ENCODE measurements at places on chromosomes 5 and 9.

GRCh38 chr9:76475686-76476085 is 16.7 kb downstream of the GCNT1 start:
- no peak for DNase-seq

GRCh38 chr5:166433679-166434078 is 1857.8 kb upstream of the WWC1 start:
- DNase-seq, result no peak

DNA sequence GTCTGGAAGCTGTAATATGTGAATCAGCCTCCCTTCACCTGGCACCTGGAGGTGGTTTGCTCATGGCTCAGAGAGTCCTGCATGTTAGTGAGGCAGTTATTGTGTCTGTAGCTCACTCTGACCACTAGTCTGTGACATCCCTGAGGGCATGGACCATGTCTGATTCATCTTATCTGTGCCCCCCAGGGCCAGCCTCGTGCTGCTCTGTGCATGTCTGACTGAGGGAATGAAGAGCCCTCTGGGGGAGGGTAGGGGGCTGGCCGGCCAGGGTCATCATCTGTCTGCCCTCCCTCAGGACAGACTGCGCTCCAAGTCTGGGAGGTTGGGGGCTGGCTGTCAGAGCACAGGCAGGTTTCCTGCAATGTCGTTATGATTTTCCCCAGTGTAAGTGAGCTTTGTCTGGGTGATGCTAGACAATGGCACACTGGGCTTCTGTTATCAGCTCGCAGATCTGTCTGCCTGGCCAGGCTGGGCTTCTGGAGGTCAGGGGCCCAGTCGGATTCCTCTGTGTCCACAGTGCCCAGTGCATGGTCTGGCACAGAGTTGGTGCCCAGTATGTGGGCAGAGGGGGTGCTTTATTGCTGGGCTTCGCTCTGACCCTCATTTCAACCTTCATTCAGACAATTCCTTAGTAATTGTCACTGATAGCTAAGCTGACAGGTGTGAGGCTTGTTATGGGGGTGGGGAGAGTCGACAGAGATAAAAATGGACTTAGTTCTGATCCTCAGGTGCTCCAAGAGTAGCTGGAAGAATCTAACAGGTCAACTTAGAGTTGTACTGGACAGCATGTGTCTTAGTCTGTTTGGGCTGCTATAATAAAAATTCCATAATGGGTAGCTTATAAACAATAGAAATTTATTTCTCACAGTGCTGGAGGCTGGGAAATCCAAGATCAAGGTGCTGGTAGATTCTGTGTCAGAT is 85.7 kb upstream of the SHB start:
- no peak for DNase-seq

GRCh38 chr5:95027151-95027721 is 257.7 kb downstream of the MCTP1 start:
- no peak for DNase-seq

DNA sequence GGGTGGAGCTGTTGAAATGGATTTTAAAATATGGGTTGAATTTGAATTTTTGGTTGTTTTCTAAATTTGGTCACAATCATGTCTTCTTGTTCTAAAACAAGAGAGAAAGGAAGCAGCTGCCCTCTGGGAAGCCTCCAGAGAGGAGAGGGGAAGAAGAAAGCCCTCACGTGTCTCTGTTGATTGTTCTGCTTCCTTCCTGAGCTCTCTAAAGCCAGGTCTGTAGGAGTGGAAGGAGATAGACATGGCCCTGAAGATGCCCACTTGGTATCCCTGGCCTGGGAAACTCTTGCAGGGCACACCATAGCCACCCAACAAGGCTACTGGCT is 59.6 kb downstream of the GALNT12 start:
- DNase-seq, result no peak

DNA sequence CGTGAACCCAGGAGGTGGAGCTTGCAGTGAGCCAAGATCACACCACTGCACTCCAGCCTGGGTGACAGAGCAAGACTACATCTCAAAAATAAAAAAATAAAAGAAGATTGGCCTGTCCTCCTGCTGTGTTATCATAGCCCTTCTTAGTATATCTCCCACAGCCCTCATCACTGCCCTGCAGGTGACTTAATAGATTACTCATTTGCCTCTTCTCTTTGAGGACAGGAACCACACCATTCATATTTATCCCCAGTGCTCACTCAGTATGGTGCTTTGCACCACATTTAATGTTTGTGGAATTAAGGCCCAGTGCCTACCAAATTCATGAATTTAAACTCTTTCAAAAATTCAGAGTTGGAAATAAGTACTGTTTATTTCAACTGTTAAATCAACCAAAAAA is 10.3 kb downstream of the IDNK start:
- DNase-seq, result no peak

DNA sequence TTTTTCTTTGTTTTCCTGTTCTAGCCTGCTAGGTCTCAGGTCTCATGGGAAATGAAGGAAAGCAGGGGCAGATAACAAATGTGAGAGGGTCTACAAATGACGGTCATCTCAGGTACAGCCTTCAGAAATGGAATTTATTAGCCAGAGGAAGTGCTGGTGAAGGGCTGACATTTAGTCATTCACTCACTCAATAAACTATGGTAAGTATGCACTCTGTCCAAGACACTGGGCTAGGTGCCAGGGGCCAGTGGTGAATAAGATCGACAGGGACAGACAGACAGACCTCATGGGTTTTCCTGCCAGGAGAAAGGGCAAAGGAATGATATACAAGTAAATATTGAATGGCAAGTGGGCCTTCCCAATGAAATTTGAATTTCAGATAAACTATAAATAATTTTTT is 6.3 kb downstream of the PDE6A start:
- no peak for DNase-seq

DNA sequence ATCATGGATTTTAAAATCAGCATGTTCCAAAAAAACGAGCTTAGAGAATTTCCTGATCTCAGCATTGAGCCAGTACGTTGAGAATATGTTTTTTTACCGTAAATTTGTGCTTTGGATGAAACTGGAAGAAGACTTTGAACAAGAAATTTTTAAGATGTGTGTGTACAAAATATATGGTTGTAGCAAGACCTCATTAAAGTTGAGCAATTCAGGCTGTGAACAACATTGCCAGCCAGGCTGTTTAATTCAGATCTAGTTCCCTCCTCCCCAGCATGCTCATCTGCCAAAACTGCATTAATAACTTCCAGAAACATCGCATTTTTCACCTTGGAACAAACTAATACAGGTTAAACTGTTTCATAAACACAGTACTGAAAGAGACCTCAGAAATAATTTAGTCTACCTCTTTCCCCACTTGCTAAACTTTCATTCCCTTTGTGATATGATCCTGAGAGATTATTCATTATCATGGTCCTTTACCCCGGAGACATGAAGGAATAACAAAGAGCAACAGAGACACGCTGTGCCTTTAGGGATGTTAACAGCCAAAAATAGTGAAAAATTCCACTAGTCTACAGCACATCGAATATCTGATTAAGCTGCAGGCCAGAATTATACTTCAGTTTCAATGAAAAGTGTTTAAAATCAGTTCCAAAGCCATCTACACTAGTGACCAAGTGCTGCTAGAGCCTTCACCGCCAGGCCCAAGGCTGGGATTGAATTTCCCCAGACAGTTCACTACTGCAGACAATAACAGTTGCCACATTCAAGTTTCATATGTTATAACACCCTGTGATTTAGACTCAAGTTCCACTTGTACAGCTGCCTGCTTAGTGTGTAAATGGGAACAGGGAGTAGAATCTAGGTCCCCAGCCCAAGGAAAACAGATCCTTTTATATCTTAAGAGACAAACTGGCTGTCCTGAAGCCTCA is 89.6 kb downstream of the EFNA5 start:
- DNase-seq, result no peak

DNA sequence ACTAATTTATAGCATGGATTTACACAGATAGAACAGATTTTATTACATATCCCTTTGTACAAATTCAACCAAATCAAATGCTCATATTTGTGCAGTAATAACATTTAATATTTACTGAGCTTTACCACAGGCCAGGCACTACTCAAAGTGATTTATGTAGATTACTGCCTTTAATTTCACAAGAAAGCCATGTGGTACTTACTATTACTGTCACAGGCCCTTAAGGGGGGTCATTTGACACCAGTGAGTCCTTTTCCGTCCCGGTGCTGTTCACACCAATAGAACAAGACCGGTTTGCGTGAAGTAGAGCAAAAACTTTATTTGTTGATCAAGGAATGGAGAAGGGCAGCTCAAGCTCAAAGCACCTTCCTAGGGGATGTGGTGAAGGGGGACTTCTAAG is 308.5 kb upstream of the KCNN2 start:
- DNase-seq, result no peak

DNA sequence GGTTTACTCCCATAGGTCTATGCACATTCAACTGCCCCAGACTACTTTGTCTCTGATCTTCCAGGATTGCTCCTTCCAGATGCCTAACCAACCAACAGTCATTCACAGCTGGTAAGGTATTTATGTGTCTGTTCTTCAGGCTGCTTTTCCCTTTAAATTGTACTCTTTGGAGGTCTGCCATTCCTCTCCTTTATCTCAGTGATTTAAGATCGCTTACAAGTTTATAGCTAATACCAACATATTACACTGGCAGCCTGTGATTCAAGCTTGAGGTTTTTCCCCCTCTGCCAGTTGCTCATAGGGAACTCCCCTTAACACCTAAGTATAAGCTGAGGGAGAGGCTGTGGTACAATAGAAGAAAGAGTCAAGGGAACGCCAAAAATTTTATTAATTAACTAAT is 711.7 kb upstream of the EDIL3 start:
- DNase-seq, result no peak

DNA sequence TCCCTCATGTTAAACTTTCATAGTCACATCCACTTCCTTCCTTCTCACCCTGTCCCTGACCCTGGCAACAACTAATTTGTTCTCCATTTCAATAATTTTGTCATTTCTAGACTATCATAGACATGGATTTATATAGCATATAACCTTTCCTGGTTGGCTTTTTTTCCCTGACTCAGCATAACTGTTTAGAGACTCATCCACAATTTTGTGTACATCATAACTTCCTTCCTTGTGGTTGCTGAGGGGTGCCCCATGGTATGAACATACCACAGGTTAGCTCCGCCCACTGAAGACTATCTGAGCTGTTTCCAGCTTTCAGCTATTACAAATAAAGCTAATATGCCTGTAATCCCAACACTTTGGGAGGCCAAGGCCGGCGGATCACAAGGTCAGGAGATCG is 137.3 kb downstream of the PHF2 start:
- no peak for DNase-seq

DNA sequence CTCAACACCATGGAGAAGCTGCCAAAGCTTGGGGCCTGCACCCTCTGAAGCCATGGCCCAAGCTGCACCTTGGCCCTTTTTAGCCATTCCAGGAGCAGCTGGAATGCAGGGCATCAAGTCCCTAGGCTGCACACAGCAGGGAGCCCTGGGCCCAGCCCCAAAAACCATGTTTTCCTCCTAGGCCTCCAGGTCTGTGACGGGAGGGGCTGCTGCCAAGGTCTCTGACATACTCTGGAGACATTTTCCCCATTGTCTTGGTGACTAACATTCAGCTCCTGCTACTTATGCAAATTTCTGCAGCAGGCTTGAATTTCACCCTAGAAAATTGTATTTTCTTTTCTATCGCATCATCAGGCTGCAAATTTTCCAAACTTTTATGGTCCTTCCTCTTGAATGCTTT is 64.6 kb downstream of the ELOVL7 start:
- DNase-seq, result no peak

DNA sequence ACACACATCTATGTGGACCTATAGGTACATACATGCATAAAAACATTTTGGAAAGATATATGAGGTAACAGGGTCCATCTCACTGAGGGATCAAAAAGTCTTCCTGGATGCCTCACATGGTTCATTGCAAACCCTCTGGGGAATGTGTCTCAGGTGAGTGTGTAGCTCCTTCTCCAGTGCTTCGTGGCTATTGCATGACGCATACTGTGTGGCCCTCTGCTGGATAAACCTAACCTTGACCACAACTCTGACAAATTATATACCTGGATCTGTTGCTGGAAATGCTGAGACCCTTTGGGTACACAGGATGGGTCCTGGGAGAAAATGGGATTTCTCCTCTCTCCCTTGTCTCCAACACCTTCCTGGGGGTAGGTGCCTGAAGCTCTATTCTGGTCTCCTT is 91.9 kb downstream of the JAKMIP2 start:
- no peak for DNase-seq

- no peak for DNase-seq
Measured at GRCh38 chr5:124650147-124650561, 96.3 kb downstream of the ZNF608 start.

DNA sequence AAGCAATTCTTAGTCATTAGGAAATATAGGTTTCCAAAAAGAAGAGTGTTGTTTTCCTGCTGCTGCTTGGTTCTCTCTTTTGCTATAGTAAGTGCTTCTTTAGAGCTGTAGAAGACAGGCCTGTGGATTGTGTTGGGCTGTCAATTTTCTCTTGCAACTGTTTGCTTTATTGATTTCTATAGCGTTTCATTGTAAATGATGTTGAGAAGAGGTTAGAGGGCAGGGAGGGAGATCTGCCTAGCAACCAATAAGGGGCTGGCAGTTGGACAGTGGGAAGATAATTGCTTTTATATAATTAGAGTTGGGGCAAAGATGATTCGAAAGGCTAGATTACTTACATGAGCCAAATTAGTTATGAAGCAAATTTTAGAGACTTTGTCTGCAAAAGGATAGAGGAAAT is 11.1 kb downstream of the UNC13B start:
- no peak for DNase-seq

DNA sequence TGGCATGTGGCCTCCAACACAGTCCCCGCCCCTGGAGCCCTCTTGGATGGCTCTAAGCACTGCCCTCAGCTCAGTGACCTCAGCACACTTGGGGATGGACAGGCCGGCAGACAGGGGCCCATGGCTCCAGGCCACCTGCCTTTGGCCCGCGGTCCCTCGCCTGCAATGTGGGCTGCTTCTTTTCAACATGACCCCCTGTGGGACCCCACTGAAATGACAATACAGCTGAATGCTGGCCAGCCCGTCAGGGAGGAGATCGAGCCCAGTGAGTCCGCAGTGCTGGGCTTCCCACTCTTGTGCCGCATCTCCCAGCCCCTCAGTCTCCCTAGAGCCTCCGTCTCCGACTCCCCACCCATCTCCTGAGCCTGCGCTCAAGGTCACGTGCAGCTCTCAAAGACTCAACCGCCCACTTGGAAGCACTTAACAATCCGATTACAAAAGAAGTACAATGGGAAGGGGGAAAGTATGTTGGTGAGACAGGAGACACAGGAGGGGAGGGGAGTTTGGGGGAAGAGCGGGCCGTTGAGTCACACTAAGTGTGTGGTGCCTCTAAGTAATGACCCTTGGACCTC is 238.9 kb downstream of the HSPA4 start:
- DNase-seq, result no peak

DNA sequence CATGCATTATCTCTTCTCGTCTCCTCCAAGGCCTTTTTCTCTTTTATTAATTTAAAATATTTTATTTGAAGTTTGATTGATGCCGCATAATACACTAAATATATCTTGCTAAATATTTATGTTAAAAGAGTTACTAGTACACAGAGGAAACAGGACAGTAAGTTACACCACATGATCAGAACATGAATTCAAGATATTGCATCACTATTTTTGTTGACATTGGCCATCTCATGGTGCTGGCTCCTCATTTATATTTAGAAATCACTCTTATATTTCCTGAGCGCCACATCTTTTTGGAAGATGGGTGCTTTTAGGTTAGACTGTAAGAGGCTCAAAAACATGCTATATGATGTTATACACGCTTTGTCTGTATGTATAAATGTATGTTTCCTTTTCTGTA is 23.0 kb downstream of the SPEF2 start:
- no peak for DNase-seq

GRCh38 chr5:111848476-111848875 is 91.5 kb upstream of the NREP start:
- DNase-seq, result no peak

- no peak for DNase-seq
Measured at GRCh38 chr5:159481751-159482150, 151.5 kb upstream of the IL12B start.

- no peak for DNase-seq
Measured at GRCh38 chr5:170519549-170519948, 15.7 kb downstream of the KCNIP1 start.

All from CMK (cell line).